ENCODE measurements at places on chromosomes 1 and 21. TPM values are rescaled to one million over a fixed set of nuclear protein-coding genes. Genes with fewer than 3 reads are reported as not detected.

Gene SFPQ
- 241 TPM for total RNA-seq

Gene C4BPA
- 0.09 TPM for total RNA-seq

Gene PGLYRP3
- total RNA-seq, result 0.14 TPM

Gene TFF3
- 5.1 TPM for total RNA-seq

Gene LRRC3
- total RNA-seq, result 0.24 TPM

Gene FCRL3
- 2.5 TPM for total RNA-seq

Gene TMEM51
- 3.4 TPM for total RNA-seq

GRCh38 chr1:10989095-10989494, 23.4 kb upstream of the TARDBP start:
- DNase-seq, result no peak
- peaks cover 2% of the 10 kb centered on the region for H3K4me1 ChIP-seq
- no peak overlapping the region for H3K27ac ChIP-seq
- H3K36me3 ChIP-seq, result no peaks in the 10 kb centered on the region

DNA sequence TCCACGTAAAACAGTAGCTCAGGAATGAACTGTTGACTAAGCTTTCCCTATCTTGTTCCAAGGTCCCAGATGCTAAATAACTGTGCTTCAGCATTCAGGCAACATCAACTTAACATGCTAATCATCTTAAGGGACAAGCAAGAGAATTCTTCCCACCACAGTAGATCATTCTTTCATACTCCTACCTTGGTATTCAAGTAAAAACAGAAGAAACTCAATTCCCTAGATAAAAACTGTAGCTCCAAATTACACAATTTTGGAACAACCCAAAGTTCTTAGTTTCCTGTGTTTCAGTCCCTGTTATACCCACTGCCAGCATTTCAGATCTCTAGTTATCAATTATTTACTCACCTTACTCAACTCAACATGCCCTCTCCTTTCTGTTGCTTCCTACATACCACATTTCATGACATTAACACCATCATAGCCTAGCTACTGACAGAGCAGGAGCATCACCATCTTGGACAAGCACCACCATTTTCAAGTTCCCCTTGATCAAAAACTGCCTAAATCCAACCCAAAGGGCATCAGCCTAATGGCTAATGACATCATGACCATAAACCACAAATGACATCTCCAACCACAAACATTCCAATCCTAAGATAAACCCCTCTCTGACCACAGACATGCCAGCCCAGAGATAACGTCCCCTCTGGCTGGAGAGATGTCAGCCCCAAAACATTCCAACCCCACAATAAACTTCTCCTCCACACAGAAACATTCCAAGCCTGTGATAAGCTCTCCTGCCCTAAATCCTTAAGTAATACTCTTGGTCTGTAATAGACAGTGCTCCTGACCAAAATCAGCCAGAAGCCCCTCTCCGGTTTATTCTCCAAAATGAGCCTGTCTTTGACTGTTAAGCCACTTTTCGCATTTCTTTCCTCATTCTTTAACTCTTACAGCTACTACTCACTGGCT, 191.2 kb downstream of the RERE start:
- H3K4me3 ChIP-seq, result no peak overlapping the region
- DNase-seq, result no peak
- no peaks in the 10 kb centered on the region for H3K36me3 ChIP-seq
- peaks cover 8% of the 10 kb centered on the region for H3K4me1 ChIP-seq
- H3K27me3 ChIP-seq, result no peaks in the 10 kb centered on the region

DNA sequence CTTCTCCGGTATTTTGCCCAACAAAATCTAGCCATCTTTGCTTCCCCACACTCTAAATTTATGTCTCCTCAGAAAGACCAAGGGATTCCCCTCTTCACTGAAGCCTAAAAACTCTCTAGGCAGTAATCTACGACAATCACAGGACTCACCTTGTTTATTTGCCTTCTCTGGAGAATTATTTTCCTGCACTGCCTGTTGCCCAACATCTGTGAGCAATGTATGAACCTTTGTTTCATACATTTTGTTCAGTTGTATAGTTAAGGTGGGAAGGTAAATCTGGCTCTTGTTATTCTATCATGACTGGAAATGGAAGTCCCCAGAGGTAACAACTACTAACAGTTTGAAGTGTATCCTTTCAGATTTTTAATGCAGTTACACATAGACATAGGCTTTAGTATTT, 2.2 kb downstream of the COPA start:
- DNase-seq, result no peak
- no peak overlapping the region for H3K4me3 ChIP-seq
- peaks cover 11% of the 10 kb centered on the region for H3K4me1 ChIP-seq
- H3K36me3 ChIP-seq, result peaks cover 7% of the 10 kb centered on the region
- no peak overlapping the region for H3K27ac ChIP-seq

GRCh38 chr1:5223206-5223605, 568.8 kb downstream of the AJAP1 start:
- no peaks in the 10 kb centered on the region for H3K36me3 ChIP-seq
- no peaks in the 10 kb centered on the region for H3K4me1 ChIP-seq
- no peak for DNase-seq
- no peaks in the 10 kb centered on the region for H3K27me3 ChIP-seq

- H3K27me3 ChIP-seq, result no peaks in the 10 kb centered on the region
- H3K4me3 ChIP-seq, result no peak overlapping the region
- peaks cover 3% of the 10 kb centered on the region for H3K4me1 ChIP-seq
- H3K36me3 ChIP-seq, result peaks cover 8% of the 10 kb centered on the region
Measured at GRCh38 chr1:2384941-2385481, 6.3 kb downstream of the MORN1 start.

GRCh38 chr1:77421504-77422233, 139.8 kb downstream of the AK5 start:
- no peak overlapping the region for H3K4me3 ChIP-seq
- no peaks in the 10 kb centered on the region for H3K27me3 ChIP-seq
- peak; percentile 49 for DNase-seq
- peaks cover 7% of the 10 kb centered on the region for H3K4me1 ChIP-seq
